COR-L47 (cell line): ENCODE measurements at places on chromosomes 11 and 22.

GRCh38 chr11:16853266-16853665 lies 114.8 kb downstream of the C11orf58 start:
- DNase-seq = no peak

DNA sequence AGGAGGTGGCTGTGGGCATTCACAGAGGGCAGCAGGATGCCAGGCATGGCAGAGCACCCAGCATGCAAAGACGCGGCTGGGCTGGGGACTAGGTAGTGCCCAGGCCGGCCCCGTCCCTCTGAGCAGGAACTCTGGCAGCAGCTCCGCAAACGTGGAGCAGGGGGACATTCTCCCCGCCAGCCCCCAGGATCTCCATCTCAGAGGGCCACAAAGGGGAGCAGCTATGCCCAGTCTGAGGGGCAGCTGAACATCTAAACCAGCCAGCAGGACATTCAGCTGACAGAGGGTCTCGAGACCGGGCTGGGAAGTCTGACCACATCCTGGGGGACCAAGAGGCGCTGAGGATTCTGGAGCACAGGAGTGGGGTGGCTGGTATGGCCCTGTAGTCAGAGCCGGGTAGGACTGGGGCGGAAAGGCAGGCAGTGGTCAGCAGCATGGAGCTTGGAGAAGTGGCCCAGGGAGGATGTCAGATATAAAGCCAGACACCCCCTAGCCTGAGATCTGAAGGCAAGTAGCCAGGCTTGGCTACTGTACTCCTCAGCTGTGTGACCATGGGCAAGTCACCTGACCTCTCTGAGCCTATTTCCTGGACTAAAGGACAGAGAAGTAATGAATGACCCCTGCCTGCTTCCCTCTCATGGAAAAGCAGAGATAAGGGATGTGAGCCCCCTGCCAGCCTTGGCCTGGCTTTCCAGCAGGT lies 10.2 kb downstream of the PMM1 start:
- DNase-seq = no peak

DNA sequence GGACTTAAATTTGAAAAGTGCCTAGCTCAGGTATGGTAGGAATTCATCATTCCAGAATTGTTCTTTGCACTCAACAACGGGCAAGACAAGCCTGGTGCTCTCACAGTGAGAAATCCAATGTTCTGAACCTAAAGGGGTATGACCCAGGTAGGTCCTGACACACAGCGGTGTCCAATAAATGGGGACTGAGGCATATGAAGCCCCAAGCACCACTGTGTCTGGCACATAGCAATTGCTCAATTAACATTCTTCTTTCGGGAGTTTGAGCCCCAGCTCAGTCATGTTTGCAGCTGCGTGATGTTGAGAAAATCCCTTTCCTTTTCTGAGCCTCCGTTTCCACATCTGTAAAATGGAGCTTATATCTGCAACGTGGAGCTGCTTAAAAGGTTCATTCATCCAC lies 535.8 kb downstream of the MIAT start:
- no peak for DNase-seq

GRCh38 chr11:124934862-124935547 lies 842 bp downstream of the HEPACAM start:
- DNase-seq = no peak

DNA sequence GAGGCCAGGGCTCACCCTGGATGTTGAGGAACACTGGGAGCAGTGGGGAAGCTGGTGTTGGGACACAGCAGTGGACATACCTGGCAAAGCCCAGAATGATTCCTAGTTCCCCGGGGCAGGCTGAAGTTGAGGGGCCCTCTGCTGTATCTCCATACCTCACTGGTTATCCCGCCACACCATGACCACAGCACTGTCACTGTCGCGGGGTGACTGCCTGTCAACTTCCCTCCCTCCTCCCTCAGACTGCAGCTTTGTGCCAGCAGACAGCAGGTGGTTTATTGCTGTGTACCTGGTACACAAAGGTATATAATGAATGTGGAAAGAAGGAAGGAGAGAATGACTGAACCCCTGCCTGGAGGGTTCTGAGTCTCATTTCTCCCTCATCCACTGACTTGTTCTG lies 318.7 kb downstream of the TMEM135 start:
- peak; percentile 64 for DNase-seq

- peak; percentile 13 for DNase-seq
Observed at GRCh38 chr11:130001461-130002351, 929 bp downstream of the PRDM10 start.

- DNase-seq = peak; percentile 76
Observed at GRCh38 chr11:35363854-35364780, 55.2 kb downstream of the SLC1A2 start.

- DNase-seq = no peak
Observed at GRCh38 chr11:38990841-38991240, 2392.8 kb upstream of the RAG2 start.

- no peak for DNase-seq
Observed at GRCh38 chr22:47757741-47758140, 995.3 kb downstream of the TBC1D22A start.

GRCh38 chr11:101407324-101407723 lies 176.5 kb downstream of the TRPC6 start:
- DNase-seq = no peak

DNA sequence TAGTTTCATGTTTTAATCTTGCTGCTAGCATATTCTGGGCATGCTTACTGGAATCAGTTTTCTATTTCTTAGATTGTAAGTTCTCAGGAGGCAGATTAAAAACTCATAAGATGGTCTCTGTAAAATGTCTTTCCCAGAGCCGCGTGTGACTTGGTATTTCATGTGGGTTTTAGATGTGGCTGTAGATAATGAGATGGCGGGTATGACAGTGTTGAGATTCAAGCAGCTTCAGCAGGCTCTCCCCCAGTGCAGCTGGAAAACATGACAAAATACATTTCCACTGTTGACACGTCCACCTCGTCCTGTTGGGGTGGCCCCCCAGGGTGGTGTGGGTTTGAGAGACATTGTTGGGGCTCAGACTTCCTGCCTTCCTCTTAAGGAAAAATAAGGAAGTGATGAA lies 106.8 kb downstream of the KIRREL3 start:
- DNase-seq = no peak

GRCh38 chr11:94131718-94132115 lies 3.1 kb downstream of the PANX1 start:
- no peak for DNase-seq

DNA sequence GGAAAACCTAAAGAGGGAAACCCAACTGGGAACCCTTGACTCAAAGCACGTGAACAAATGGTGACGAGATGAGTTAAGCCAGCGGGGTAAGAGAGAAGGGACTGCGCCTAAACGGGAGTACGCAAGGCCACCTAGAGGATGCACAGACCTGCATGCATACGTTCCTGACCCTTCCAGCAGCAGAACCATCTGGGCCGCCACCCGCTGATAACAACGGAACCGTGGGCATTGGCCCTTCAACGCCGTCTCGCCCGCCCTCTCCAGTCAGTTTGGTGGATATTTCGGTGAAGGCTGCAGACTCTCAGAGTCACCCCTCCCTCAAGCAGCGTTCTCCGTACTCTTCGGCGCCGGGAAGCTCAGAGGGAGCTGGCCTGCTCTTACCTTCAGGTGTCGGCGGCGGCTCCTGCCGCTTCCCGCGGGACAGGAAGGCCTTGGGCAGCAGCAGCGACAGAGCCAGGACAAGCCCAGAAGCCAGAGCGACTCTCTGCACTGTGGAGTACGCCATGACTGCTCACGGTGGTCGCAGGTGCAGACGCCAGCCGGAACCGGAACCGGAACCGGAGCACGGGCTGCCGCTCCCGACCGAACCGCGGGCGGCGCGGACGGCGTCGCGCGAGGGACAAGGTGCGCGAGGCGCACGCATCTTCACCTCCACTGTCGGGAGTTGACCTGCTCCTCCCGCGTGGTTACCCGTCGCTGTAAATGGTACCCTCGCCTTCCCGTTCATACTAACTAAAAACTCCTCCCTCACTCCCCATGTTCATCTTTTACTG lies at the start of gene RIC3:
TSS of gene RIC3 (minus strand) at position 541 of the 773 bp plus-strand sequence. CDS start at position 505, 36 bp downstream.
- DNase-seq = peak; percentile 26

GRCh38 chr22:46240073-46240472 lies 10.0 kb downstream of the CDPF1 start:
- DNase-seq = no peak

GRCh38 chr22:47448231-47449223 lies 686.1 kb downstream of the TBC1D22A start:
- no peak for DNase-seq

DNA sequence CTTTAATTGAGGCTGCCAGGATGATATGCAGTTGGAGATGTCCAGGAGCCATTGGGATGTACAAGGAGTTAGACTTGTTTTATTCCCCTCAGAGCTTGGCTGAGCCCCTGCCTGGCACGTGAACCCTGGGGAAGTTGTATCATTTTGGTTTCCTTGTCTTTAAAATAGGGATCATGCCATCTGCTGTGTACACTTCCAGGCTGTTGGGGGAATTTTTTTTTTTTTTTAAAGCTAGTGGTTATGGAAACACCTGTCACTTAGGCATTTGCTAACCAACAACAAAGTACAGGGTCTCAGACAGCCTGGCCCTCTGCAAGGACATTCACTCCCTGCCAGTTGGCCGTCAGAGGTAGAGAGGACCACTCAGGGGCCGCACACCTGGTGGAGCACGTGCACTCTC lies 8.5 kb upstream of the RAB1B start:
- no peak for DNase-seq

DNA sequence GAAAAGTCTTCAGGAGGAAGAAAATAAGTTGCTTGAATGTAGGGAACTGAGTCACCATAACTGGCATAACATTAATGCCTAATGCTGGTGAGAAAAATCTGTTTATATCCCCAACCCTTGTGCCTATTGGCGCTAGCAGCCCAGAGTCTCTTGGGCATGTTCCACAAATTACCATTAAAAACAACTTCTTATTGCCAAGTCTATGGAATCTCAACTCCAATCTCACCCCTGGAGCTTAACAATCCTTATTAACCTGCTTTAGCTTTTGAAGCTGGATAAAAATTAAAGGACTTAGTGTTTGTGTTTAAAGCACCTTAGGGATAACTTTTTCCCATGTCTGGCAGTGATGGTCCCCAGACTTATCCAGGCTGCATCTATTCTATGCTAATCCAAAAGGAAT lies 143.0 kb downstream of the APIP start:
- DNase-seq = no peak

DNA sequence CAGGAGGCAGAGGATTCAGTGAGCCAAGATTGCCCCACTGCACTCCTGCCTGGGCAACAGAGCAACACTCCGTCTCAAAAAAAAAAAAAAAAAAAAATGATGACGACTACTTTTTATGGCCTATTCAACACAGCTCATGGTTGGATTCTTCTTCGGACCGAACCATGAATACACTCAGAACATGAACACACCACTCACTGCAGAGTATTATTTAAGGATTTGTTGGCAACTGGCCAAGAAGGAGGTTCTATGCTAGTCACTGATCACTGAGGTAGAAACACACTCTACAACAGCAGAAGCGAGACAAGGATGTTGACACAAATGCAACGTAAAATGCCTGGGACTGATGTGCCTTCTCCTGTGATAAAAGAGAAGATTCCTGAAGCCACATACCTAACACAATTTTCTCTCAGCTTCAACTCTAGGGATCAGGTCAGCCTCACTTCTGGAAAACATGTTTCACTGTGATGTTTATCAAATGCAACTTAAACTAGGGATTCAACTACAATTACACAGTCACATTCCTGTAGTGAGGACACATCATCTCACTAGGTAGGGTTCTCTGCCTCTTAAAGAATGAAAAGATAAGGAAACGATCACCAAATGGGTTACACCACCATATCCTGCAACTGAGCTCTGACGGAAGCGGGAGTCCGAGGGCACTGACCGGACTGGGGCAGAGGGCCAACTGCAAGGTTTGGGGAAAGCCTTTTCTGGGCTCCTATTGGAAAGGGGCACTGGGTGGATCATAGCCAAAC lies 82.5 kb downstream of the SGSM3 start:
- no peak for DNase-seq

- no peak for DNase-seq
Observed at GRCh38 chr11:119673759-119674336, 55.2 kb downstream of the NECTIN1 start.

GRCh38 chr11:130323452-130324450 lies 9.0 kb upstream of the ZBTB44 start:
- no peak for DNase-seq

DNA sequence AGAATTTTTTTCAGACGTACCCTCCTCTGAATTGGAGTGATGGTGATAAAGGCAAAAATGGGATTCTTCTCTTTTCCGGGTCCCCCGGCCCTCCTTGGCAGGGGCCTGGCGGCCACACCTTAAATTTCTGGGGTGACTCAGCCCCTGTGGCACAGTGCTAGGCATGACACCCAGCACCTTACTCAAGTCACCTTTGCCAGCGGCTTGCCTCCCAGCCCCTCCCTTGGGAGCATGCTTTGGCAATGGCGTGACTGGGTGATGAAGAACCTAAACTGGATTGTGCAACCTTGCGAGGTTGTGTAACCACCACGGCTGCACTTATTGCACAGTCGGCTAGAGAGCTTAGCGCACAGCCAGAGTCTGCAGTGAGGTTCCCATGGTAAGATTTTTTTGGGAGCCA lies 16.2 kb upstream of the LDLRAD3 start:
- no peak for DNase-seq

DNA sequence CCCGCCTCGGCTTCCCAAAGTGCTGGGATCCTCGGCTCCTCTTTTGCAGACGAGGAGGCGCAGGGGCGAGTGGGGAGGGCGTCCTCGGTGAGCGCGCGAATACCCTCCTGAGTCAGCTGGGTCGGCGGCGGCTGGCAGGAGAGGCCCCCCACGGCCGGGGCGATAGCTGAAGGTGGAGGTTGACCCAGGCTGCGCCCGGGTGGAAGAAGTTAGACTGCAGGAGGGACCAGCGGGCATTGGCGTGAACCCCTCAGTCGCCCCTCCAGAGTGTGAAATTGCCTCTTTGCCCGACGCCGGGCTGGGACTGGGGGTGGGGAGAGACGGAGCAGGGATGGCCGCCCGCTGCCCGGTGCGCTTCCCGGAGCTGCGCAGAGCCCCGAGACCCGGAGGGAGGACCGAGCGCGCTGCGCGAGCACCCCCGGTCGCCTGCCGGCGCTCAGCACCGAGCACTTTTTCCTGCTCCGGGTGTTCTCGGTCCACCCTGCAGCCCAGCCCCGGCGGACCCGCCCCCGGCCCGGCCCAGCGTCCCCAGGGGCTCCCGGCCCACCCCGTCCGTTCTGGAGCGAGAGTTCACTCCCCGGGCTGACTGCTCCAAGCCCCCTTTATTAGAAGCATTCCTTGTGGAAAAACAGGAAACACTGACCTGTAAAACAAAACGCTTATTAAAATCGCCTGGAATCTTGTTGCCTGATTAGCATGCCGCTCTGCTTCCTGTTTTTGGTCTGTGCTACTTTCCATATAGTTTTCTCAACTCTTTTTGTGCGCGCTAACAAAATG lies 13.7 kb upstream of the CPT1A start:
- DNase-seq = no peak

GRCh38 chr11:59253001-59253400 lies 40.3 kb upstream of the MPEG1 start:
- no peak for DNase-seq
